ENCODE measurements at places on chromosomes 5 and 9. TPM values are rescaled to one million over a fixed set of nuclear protein-coding genes. Genes with fewer than 3 reads are reported as not detected.
A peak's percentile ranks its signal among the peaks of the same experiment; 100 is the strongest.

Gene PCDHB5
- 2.8 TPM for total RNA-seq

DNA sequence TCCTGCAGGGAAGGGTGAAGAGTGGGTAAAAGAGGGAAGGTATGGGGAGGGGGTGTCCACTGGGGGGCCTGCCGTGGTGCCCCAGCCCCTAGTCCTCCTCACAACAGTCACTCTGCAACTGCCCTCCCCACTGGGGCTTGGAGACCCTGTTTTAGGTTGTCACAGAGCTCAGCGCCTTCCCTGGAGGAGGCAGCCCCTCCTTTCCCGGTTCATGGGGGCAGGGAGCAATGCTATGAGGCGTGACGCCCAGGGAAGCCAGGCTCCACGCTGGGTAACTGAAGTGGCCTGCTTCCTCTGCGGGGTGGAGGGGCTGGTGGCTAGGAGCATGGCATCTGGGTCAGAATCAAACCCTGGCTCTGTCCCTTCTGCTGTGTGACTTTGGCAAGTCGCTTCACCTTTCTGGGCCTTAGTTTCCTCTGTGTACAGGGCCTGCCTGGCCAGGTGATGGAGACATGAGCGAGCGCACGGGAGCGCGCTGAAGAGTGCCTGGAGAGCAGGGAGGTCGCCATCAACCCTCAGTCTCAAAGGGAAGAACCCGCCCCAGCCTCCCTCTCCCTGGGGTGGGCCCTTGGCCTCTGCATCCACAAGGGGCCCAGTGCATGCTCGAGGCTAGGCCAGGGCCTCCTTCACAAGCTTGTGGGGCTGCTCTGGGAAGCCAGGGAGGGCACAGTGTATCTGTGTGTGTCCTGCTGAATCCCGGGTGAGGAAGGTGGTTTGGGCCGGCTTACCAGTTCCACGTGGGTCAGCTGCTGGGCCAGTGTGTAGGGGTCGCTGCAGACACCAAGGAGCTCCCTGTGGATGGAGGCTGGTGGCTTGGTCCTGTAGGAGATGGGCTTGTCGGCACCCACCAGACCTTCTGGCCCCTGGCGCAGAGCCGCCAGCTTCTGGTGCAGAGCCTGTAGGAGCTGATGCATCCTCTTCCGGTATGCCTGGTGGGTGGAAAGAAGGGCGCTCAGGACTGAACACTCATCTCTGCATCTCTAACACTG lies 56.4 kb upstream of the RNF130 start:
- no peak overlapping the region for H3K27ac ChIP-seq
- no peaks in the 10 kb centered on the region for H3K27me3 ChIP-seq
- no peak overlapping the region for H3K4me3 ChIP-seq
- H3K36me3 ChIP-seq: no peaks in the 10 kb centered on the region
- peak; percentile 45 for DNase-seq

DNA sequence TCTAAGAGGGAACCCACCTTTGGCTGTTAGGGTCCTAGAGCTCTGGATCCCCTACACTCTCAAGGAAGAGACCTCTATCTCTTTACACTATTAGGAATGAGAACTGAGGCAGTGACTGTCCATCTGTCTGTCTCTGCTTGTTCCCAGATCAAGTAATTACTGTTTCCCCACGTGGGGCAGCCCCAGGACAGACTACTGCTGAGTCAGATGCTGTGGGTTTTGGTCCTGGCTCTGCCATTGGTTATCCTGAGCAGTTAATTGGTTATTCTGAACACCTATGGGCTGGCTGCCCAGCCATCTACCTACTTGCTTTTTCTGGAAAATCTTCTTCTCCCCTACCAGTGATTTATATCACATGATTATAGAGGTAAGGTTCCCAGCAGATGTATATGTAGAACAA lies 33.3 kb downstream of the FBXO10 start:
- H3K27me3 ChIP-seq: no peaks in the 10 kb centered on the region
- no peak for DNase-seq
- H3K4me3 ChIP-seq: no peak overlapping the region
- H3K36me3 ChIP-seq: peaks cover 13% of the 10 kb centered on the region

- H3K4me3 ChIP-seq: peak overlapping the region; percentile 47
- DNase-seq: no peak
- H3K27me3 ChIP-seq: no peaks in the 10 kb centered on the region
- no peaks in the 10 kb centered on the region for H3K36me3 ChIP-seq
- H3K4me1 ChIP-seq: peaks cover 3% of the 10 kb centered on the region
Observed at GRCh38 chr5:142063878-142064331, 44.7 kb upstream of the NDFIP1 start.
